ENCODE measurements at places on chromosomes 7 and 10. TPM values are rescaled to one million over a fixed set of nuclear protein-coding genes. Genes with fewer than 3 reads are reported as not detected.

DNA sequence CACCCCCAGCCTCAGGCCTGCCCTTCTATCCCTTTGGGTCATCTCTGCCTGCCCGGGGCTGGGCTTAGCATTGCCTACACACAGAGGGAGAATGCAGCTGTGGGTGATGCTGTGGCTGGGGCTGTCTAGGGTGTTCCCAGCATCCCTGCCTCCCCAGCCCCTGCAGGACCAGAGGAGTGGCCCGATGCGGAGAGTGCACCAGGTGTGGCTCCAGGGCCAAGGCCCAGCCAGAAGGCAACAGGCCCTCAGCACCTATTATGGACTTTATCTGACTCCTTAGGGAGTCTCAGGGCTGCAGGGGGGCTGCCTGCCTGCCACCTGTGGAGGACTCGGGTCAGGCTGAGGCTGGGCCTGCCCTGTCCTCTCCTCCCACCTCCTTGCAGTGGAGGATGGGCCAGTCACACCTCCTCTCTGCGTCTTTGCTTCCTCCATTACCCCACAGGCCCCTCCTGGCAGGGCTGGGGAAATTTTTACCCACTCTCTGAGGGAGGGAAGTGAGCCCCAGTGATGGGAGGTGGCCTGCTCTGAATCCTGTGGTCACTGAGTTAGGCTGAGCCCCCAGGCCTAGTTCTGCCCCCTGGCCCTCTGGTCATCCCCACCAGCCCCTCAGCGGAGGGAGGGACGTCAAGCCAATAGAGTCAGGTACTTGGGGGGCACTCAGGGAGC, 92.9 kb upstream of the PCBD1 start:
- DNase-seq = no peak

DNA sequence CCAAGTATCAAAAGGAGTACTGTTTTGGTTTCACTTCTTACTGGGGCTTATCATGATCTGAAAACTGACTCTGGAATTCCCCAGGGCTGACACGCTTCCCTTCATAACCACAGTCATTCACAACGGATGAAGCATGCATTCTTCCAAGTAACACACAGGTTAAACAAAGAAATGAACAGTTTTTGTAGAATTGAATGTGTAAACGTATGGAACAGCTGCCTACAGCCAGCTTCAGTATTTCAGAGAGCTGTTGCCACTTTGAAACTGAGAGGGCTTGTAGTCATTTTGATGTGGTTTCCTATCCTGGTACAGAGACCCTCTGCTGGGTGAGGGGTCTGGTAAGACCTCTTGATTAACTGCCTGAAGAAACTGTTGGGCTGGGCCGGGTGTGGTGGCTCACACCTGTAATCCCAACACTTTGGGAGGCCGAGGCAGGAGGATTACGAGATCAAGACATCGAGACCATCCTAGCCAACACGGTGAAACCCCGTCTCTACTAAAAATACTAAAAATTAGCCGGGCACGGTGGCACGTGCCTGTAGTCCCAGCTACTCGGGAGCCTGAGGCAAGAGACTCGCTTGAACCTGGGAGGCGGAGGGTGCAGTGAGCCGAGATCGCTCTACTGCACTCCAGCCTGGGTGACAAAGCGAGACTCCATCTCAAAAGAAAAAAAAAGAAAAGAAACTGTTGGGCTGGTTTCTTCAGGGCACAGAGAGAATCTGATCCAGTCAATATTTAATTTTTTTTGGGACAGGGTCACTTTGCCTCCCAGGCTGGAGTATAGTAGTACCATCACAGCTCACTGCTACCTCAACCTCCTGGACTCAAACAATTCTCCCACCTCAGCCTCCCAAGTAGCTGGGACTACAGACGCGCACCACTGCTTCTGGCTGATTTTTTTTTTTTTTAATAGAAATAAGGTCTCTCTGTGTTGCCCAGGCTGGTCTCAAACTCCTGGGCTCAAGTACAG, 4.7 kb downstream of the NFE2L3 start:
- DNase-seq = no peak

DNA sequence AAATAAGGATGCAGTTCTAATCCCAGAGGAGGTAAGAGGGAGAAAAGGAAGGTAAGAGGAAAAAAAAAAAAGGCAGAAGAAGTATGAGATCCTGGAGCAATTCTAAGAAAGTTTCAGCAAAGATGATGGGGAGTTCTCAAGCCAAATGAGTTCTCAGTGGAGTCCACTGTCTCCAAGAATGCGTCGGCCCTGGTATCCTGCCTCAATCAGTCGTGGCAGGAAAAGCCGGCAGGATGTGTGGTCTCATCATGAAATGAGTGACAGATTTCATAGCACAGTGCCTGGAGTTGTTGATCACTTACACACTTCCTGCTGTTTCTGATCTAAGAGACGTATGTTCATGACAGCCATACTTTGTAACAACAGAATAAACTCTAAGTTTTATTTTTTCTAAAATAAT, 554.9 kb downstream of the NXPH1 start:
- no peak for DNase-seq

DNA sequence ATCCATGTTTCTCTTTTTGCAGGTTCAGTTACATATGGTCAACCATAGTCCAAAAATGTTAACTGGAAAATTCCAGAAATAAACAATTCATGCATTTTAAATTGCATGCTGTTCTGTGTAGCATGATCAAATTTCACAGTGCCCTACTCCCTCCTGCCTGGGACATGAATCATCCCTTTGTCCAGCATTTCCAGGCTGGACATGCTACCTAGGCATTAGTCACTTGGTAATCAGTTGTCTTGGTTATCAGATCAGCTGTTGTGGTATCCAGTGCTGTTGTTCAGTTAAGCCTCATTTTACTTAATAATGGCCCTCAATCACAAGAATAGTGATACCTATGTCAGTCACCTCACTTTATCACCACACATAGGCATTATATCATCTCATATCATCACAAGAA, 7.3 kb upstream of the PNLIP start:
- DNase-seq = no peak

DNA sequence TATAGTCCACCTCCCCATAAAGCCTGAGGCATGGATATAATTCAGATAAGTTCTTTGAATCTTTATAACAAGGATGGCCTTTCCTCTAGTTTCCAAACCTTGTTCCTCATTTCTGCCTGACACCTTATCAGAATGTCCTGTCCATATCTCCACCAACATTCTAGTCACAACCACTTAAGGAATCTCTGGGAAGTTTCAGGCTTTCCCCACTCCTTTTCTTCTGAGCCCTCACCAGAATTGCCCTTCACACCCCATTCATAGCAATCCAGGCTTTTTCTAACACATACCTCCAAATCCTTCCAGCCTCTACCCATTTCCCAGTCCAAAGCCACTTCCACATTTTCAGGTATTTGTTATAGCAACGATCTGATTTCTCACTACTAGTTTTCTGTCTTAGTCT, 18.0 kb upstream of the DIP2C start:
- DNase-seq = no peak

GRCh38 chr7:114417290-114417689, 2.7 kb downstream of the FOXP2 start:
- DNase-seq = no peak

DNA sequence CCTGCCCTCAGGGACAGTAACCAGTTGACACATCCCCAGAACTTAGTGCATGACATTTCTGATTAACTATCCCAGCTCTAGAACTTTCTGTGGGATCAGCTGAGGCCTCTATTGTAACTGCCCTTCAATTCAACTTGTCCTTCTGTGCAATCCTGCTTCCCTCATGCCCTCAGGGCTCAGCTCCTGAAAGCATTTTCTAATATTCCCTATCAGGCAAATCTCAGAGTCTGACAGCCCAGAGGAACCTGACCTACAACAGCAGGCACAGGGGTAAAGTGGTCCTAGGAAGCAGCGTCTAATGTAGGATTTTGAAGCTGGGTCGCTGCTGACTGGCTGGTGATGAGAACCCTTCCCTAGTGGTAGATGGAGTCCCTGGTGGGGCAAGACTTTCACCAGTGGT, 13.6 kb upstream of the STN1 start:
- DNase-seq = no peak

DNA sequence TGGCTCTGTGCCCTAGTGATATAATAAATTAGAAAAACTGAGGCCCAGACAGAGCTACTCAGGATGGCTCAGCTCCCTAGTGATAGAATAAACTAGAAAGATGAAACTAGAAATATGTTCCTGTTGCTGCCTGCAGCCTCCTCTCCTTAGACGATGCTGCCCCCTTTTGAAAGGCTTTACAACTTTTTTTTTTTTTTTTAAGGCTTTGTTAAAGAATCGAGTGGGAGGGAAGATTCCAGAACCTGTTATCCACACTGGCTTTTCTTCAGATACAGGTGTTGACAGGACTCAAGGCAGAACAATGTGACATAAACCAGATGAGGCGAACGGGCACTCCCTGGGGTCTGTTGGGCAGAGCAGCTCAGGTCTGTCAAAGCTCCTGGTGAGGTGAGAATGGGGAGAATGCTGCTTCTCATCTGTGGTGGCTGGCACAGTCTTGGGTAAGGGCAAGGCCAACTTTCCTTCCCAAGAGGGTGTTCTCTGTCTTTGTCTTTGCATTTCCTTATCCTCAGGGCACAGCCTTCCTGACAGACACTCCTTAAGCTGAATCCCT, 175.1 kb downstream of the COBL start:
- DNase-seq = no peak

Gene FAM170B
- not detected for total RNA-seq

- DNase-seq = no peak
These were observed 224.6 kb upstream of the FERD3L start for GRCh38 chr7:19369806-19370205.

- DNase-seq = no peak
These were observed 23.5 kb downstream of the ABLIM1 start for GRCh38 chr10:114634609-114634979.

- DNase-seq = no peak
These were observed 6.6 kb downstream of the LAT2 start for GRCh38 chr7:74216361-74216761.

DNA sequence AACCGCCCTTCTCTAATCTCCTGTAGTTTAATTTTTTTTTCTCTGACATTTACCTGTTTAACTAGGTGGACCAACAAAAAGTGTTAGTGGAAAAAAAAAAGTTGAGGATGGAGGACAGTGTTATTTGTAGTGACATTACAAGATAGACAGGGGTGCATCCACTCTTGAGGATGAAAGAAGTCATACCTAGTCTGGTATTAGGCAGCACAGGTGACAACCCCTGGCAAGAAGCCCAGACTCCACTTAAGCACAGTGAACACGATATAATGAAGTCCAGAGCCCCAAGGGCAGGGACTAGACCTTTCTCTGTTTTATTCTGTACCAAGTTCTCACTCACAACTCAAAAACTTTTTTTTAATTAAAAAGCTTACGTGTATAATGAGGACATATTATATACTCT, 268.4 kb downstream of the GPR37 start:
- no peak for DNase-seq

- peak; percentile 96 for DNase-seq
These were observed 232 bp upstream of the MICALL2 start for GRCh38 chr7:1459512-1459892.

DNA sequence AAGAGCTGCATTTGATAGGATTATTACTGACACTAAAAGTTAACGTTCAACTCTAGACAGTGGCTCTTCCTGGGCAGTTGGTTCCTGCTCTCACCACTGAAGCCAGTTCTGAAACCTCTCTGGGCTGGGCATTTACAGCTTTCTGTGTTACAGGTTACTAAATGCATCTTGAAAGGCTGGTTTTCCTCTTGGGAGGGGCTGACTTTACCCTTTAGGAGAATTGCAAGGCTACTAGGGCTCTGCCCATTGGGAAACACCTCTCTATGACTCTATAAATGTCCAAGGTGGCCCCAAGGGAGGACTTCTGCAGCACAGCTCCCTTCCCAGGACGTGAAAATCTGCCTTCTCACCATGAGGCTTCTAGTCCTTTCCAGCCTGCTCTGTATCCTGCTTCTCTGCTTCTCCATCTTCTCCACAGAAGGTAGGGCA, at the start of gene GPR15LG:
TSS of gene GPR15LG (plus strand) at position 301 of the 429 bp plus-strand sequence. CDS start at position 352, 51 bp downstream.
- DNase-seq = no peak

Gene NUTM2B
- 0.84 TPM for total RNA-seq

- no peak for DNase-seq
These were observed 21.0 kb downstream of the PWWP2B start for GRCh38 chr10:132417957-132418441.

GRCh38 chr10:89093728-89094127, 103.1 kb downstream of the FAS start:
- no peak for DNase-seq

Gene STEAP1B
- total RNA-seq = 1.3 TPM

GRCh38 chr10:101710059-101710695, 15.2 kb upstream of the FBXW4 start:
- DNase-seq = no peak

DNA sequence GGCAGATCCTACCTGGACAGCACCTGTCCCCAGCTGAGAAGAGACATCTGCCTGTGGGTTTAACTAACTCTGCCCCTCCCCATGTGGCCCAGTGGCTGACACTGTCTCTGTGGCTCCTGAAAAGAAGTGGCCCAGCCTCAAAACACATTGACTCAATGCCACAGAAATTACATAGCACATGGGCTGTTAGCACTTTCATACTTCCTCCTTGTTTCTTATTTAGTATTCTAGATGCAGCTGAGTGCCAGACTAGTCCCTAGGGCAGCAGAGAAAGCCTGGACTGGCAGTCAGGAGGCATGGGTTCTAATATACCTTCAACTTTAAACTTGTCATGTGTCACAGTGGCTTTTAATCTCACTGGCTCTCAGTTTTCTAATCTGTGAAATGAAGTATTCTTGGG, 171.0 kb downstream of the TRIL start:
- no peak for DNase-seq

- DNase-seq = no peak
These were observed 386.0 kb downstream of the KIF20B start for GRCh38 chr10:90087197-90088023.

DNA sequence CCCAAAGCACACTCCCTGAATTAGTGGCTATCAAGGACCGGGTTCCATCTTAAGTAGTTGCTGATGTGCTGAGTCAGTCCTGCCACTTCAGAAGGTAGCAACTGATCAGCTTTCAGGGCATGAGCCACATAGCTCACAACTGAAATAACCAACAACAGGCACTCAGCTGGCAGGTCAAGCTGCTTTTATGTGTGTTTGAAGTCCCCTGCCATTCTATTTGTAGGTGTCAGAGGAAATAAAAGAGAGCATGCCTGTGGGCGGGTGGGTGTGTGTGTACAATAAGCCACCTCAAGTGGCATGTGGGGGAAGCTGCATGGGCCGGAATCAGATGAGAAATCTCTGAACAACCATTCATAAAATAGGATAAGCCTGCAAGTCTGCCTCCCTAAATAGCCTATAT, 114.3 kb upstream of the YAE1 start:
- no peak for DNase-seq

Gene LARP4B
- total RNA-seq = 37.2 TPM

DNA sequence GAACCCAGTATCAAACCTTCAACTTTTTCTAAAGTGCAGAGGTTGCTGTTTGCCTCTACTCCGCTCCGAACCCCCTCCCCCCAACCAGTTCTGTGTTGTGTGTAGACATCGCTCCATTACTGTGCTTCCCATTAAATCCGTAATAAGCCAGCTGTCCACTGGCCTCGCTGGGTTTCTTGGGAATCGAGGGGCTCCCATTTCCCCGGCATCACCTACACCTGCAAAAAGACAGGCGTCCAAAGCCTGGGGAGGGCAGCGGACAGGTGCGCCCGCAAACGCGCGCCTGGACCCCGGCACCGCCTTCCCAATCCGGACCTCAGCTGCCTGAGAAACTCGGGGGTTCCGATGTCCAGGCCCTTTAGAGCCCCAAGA, 631 bp downstream of the RTKN2 start:
- DNase-seq = no peak

- no peak for DNase-seq
These were observed 38.5 kb downstream of the ZNF777 start for GRCh38 chr7:149422162-149422913.

GRCh38 chr10:80477813-80478212, 23.7 kb downstream of the TSPAN14 start:
- peak; percentile 16 for DNase-seq

Gene EMX2
- 0.25 TPM for total RNA-seq
